ENCODE measurements at places on chromosomes 6 and 20.

DNA sequence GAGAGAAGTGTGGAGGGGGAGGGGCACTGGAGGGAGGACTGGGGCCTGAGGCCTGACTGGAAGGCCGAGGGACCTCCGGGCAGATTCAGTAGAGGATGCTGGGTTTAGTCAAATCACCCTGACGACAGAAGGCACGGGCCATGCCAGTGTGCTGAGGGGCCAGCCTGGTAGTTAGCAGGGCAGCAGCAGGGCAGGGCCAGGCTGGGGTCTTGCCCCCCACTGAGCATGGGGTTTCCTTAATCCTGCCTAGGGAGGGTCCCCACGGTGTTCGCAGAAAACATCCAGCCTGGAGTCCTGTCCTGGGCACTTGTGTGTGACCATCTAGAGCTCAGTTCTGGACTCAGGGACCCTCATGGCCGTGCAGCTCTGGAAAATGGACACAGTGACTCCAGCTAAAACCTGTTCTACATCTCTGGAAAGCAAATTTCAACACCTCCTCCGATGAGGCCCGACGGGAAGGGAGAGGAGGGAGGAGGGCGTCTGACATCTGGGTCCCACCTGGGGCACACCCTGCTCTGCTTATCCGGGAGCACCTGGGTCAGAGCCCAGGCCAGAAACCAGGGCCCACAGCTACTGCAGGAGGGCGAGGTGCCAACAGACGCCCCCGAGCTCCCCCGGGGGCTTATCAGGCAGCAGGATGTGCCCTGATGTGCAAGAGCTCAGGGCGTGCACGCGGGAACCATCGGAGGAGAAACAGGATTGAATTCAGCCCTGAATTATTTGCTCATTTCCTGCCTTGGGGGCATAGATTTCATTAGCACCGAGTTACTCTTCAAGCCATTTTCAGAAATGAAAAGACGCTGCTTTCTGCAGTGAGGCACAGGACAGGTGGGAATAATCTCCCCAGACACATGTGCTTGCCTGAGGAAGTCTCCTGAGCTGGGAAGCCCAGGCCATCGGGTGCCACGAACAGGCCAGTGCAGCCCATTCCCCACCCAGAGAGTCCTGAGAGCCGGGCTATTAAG is 78.0 kb upstream of the MPC1 start:
- DNase-seq, result no peak
- H3K27ac ChIP-seq, result no peak overlapping the region
- H3K36me3 ChIP-seq, result peaks cover 2% of the 10 kb centered on the region
- H3K27me3 ChIP-seq, result peaks cover 2% of the 10 kb centered on the region

- no peak overlapping the region for H3K27ac ChIP-seq
- H3K4me1 ChIP-seq, result no peaks in the 10 kb centered on the region
- peaks cover 2% of the 10 kb centered on the region for H3K27me3 ChIP-seq
- H3K36me3 ChIP-seq, result peaks cover 11% of the 10 kb centered on the region
Measured at GRCh38 chr6:127446356-127446755, 12.8 kb downstream of the KIAA0408 start.

- peaks cover 17% of the 10 kb centered on the region for H3K36me3 ChIP-seq
- H3K27me3 ChIP-seq, result peaks cover 5% of the 10 kb centered on the region
- no peak overlapping the region for H3K4me3 ChIP-seq
- peak overlapping the region; percentile 36 for H3K27ac ChIP-seq
Measured at GRCh38 chr6:32659856-32660595, 6.4 kb downstream of the HLA-DQB1 start.

DNA sequence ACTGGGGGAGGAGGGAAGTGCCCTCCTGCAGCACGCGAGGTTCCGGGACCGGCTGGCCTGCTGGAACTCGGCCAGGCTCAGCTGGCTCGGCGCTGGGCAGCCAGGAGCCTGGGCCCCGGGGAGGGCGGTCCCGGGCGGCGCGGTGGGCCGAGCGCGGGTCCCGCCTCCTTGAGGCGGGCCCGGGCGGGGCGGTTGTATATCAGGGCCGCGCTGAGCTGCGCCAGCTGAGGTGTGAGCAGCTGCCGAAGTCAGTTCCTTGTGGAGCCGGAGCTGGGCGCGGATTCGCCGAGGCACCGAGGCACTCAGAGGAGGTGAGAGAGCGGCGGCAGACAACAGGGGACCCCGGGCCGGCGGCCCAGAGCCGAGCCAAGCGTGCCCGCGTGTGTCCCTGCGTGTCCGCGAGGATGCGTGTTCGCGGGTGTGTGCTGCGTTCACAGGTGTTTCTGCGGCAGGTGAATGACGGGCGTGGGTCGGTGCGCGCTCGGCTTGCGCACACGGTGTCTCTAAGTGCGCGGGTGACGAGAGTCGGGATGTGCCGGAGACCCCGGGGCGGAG is at the start of gene CDKN1A:
Gene CDKN1A, plus strand, starts transcription at position 227 of the 555 bp plus-strand sequence. CDS start 5,388 bp downstream, outside the sequence.
- peaks cover 49% of the 10 kb centered on the region for H3K4me1 ChIP-seq
- H3K27me3 ChIP-seq, result no peaks in the 10 kb centered on the region
- peak; percentile 86 for DNase-seq

DNA sequence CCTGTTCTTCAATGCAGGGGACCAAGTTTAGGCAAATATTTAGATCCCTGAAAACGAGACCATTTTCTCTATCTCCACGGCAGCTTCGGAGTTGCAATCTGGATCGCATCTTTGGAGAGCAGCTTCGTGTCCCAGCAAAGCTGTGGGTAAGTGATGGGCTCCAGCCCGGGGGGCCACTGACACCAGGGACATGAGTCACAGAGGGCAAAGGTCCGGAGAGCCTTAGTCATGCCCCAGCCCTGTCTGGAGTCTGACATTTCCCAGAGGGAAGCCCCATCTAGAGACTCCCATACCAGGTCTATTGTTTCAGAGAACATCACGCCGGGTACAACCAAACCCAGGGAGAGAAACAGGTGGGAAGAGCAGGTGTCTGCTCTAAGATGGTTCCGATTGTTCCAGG is 95.9 kb downstream of the NFATC2 start:
- H3K4me1 ChIP-seq, result peaks cover 17% of the 10 kb centered on the region
- no peak overlapping the region for H3K4me3 ChIP-seq
- H3K27ac ChIP-seq, result no peak overlapping the region
- DNase-seq, result no peak

DNA sequence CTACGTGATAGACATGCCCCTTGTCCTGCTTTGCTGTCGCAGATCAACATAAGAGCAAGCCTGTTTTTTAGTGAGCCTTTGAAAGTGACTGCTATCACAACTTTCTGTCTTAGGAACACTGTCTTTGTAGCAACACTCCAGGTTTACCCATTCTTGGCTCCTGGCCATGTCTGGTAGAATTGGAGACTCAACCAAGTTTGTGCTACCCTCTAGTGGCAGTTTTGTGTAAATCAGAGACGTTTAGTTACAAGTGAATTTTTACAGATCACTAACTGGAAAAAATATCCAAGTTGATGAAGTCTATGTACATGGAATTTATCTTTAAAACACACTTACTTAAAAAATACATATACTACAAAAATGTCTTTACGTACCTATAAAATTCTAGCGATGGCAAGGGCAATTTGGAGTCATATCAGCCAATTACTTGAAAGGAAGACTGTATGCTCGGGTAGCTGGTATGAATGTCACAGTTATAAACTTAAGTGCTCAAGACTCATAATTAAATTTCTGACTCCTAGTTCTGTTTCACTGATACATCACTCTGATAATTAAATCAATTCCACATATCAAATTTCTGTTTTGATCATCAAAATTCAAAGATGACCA is 101.4 kb downstream of the ADGB start:
- no peak for DNase-seq
- no peaks in the 10 kb centered on the region for H3K36me3 ChIP-seq
- no peak overlapping the region for H3K27ac ChIP-seq

DNA sequence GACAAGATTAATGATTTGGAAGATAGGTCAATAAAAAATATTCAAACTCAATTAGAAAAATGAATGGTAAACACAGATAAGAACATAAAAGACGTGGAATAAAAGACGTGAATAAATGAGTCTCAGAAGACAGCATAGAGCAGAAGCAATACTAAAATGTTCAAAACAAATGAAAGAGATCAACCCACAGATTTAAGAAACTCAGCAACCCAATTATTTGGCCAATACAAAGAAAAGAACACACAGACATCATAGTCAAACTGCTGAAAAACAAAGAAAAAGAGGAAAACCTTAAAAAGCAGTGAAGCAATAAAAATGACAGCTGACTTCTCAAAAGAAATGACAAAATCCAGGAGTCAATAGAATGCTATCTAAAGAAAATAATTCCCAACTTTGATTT is 14.9 kb downstream of the TTI1 start:
- H3K27ac ChIP-seq, result no peak overlapping the region
- peaks cover 68% of the 10 kb centered on the region for H3K36me3 ChIP-seq
- no peak for DNase-seq
- no peaks in the 10 kb centered on the region for H3K27me3 ChIP-seq
- H3K4me1 ChIP-seq, result peaks cover under 1% of the 10 kb centered on the region

DNA sequence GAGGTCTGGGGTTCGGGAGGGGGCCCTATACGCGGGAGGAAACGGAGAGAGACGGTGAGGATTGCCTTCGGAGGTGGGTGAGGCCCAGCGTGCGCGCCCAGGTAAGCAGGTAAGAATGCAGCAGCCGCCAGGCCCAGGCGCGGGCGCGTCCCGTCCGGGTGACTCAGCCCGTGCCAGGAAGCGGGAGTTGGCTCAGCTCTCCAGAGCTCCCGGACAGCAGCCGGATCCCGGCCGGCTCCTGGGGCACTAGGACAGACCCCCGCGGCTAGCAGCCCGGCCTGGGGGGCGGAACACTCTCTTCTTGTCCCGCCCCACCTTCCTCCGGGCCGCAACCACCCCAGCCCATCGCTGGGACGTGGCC is 1.5 kb upstream of the MDFI start:
- no peak for DNase-seq
- no peak overlapping the region for H3K27ac ChIP-seq
- H3K4me1 ChIP-seq, result peaks cover 4% of the 10 kb centered on the region

DNA sequence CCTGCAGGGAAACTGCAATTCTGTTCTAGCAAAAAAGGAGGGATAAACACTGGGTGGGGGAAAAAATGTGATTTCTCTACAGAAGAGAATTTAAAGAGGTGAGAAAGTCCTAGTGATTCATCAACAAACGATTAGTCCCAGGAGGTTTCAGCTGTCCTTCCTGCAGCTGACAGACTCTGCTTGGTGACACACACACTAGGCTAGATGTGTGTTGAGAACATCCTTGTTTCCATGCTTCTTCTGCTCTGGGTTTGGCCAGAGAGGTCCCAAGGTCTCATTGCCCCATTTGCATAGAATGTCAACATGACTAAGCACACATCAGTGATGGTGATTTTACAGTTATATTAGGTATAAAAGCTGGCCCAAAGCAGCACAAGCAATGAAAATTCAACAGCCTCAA is 258.3 kb downstream of the NFATC2 start:
- DNase-seq, result no peak
- no peaks in the 10 kb centered on the region for H3K4me1 ChIP-seq
- H3K4me3 ChIP-seq, result no peak overlapping the region
- H3K36me3 ChIP-seq, result no peaks in the 10 kb centered on the region

- H3K27me3 ChIP-seq, result peaks cover 30% of the 10 kb centered on the region
- no peak overlapping the region for H3K4me3 ChIP-seq
- DNase-seq, result no peak
- H3K36me3 ChIP-seq, result no peaks in the 10 kb centered on the region
- peaks cover 11% of the 10 kb centered on the region for H3K4me1 ChIP-seq
Measured at GRCh38 chr6:108555399-108556052, 5.2 kb upstream of the FOXO3 start.

DNA sequence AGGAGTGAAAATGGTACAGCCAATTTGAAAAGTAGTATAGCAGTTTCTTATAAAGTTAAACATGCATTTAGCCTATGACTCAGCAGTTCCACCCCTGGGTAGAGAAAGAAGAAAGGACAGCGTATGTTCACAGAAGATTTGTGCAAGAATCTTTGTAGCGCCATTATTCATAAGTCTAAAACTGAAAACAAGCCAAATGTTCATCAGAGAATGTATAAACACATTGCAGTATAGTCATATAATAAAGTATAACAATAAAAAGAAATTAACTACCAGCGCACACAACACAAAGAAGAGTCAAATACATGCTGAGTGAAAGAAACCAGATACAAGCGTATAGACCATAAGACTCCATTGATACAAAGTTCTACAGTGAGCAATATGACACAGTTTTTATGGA is 294.0 kb downstream of the SAMD5 start:
- no peak for DNase-seq
- no peaks in the 10 kb centered on the region for H3K4me1 ChIP-seq
- no peaks in the 10 kb centered on the region for H3K27me3 ChIP-seq
- no peak overlapping the region for H3K4me3 ChIP-seq

DNA sequence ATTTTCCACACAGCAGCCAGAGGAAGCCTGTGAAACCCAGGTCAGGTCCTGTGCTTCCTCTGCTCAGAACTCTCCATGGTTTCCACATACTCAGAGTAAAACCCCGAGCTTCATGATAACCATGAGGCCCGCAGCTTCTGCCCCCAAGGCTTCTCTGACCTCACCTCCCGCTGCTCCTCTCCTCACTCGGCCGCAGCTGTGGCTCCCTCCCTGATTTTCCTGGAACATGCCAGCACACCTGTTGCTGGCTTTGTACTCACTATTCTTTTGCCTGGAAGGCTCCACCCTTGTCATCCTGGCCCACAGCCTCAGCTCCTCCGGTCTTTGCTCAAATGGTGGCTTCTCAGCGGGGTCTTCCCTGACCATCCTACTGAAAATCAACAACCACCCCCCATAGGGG is 341.7 kb downstream of the PREX1 start:
- H3K27ac ChIP-seq, result no peak overlapping the region
- no peak overlapping the region for H3K4me3 ChIP-seq
- DNase-seq, result no peak
- no peaks in the 10 kb centered on the region for H3K36me3 ChIP-seq

GRCh38 chr20:1375515-1375914 is 17.3 kb downstream of the FKBP1A start:
- no peak overlapping the region for H3K4me3 ChIP-seq
- peak overlapping the region; percentile 27 for H3K27ac ChIP-seq
- peaks cover 85% of the 10 kb centered on the region for H3K4me1 ChIP-seq
- no peaks in the 10 kb centered on the region for H3K27me3 ChIP-seq
- DNase-seq, result no peak

DNA sequence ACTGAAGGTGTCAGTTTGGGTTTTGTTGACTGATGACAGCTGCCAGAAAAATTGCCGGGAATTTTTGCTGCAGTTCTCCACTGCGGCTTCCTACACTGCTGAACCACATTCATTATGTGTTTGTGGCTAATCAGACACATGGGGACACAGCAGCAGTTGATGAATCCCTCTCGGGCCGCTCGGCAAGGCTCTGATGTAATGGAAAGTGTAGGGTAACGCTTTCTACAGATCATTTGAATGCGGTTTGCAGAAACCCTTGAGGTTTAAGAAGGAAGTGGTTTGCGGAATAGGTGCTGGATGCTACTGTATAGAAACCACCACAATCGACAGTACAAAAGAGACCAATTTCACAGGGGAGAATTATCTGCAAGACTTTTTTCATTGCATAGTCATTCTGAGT is 138.7 kb upstream of the SASH1 start:
- peaks cover 80% of the 10 kb centered on the region for H3K27me3 ChIP-seq
- H3K36me3 ChIP-seq, result peaks cover 2% of the 10 kb centered on the region
- peak overlapping the region; percentile 43 for H3K4me3 ChIP-seq
- H3K27ac ChIP-seq, result peak overlapping the region; percentile 78

DNA sequence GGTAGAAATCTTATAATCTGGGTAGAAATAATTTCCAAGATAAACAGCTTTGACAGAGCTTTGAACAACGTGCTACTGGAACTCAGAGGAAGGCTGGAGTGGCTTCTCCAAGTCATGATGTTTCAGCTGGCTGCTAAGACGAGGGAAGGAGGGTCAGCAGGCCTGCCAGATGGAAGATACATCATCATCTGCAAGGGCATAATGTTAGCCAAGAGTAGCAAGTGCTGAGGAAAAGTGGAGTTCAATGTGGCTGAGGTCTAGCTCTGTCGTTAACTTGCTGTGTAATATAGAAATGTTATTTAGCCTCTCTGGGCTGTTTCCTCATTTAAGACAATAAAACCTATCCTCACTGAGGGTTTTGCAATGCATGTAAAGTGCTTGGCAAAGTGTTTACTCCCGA is 35.1 kb downstream of the RGS17 start:
- no peak overlapping the region for H3K4me3 ChIP-seq
- no peak for DNase-seq
- no peaks in the 10 kb centered on the region for H3K4me1 ChIP-seq
- no peaks in the 10 kb centered on the region for H3K27me3 ChIP-seq
- H3K27ac ChIP-seq, result no peak overlapping the region
